ENCODE measurements at places on chromosomes 12 and 14.

- DNase-seq = no peak
Observed at GRCh38 chr12:2332236-2332635, 279.4 kb downstream of the CACNA1C start.

GRCh38 chr14:32332415-32333316 is 3.6 kb downstream of the AKAP6 start:
- no peak for DNase-seq

- DNase-seq = no peak
Observed at GRCh38 chr12:115697340-115697739, 580.2 kb downstream of the MED13L start.

GRCh38 chr12:3261782-3262359 is 184.7 kb downstream of the TSPAN9 start:
- no peak for DNase-seq

- no peak for DNase-seq
Observed at GRCh38 chr12:119375075-119375882, 40.8 kb downstream of the CCDC60 start.

DNA sequence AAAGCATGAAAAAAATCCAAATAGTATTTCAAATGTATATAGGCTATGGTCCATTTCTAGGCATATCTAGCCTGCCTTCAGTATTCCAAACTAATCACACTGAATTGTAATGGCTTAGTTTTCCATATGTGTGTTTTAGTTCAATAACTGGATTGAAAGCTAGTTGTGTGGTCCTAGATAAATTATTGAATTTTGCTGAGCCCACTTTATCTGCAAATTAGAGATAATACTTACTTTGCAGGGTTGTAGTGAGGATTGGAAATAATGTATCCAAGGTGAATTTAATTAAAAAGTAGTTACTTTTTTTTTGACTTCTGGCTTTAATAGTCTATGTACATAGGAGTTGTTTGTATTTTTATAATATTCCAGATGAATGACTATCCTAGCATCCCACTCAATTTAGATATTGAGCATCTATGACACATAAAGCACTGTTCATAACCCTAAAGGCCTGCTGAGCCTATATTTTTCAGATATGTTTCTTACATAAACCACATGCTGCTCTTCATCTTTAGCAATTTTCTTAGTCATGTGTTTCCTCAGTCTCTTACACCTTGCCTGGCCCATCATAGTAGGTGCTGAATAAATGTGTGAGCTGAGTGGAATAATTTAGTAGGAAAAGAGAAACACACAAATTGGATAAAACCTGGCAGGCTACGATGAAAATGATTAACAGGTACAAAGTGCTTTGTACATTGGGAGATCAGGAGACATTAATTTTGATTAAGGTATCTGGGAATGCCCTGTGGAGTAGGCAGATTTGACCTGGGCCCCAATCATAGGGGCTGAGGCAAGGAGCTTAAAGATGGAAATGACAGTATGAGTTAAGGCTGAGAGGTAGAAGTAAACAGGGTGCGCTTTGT is 1.1 kb upstream of the ATP23 start:
- DNase-seq = no peak

GRCh38 chr14:94946244-94946643 is 176.3 kb upstream of the GSC start:
- DNase-seq = no peak

DNA sequence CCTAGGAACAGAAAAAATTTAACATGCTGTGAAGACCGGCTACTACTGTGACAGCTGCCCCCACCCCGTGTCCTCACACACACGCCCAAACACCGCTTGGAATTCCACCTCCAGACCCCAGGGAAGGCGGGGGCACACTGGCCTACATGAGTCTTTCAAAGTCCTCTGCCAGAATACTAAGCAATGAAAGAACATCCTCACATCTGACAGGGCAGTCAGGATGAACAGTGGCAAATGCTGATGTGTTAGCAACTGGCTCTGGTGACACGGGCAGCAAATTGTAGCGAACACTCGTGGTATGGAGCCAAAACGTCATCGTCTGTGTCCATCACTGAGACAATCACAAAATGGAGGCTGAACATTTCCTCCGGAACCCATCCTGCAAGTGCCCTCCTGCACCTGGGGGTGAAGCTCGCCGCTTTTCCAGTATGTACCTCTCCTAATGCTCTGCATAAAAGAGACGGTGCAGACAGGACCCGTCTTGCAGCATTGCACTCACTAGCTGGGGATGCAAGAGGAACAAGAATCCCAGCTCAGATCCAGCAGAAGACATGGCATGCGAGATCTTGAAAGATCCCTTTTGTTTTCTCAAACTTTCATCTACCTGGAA is 94.8 kb downstream of the BCL11B start:
- no peak for DNase-seq

DNA sequence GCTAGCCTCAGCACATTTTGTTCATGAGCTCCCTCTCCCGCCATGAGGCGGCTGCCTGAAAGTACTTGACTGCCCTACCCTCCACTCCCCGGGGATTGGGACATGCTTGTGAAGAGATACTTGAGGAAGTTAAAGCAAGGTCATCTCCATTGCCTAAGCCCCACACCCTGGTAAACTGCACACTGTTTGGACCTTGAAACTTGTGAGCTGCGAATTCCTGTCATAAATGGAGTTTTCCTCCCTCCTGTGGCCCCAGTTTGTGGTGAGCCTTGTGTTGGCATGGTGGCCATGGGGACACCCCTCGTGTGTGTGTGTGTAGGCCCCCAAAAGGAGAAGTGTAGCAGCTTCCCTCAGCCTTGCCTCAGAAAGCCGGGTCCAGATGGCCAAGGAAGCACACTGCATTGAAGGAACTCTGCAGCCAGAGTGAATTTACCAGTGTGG is 395.5 kb downstream of the ZFP36L1 start:
- no peak for DNase-seq

- no peak for DNase-seq
Observed at GRCh38 chr12:116483959-116484750, 75.0 kb upstream of the MAP1LC3B2 start.

GRCh38 chr14:103724116-103724515 is 8.5 kb downstream of the ZFYVE21 start:
- no peak for DNase-seq

DNA sequence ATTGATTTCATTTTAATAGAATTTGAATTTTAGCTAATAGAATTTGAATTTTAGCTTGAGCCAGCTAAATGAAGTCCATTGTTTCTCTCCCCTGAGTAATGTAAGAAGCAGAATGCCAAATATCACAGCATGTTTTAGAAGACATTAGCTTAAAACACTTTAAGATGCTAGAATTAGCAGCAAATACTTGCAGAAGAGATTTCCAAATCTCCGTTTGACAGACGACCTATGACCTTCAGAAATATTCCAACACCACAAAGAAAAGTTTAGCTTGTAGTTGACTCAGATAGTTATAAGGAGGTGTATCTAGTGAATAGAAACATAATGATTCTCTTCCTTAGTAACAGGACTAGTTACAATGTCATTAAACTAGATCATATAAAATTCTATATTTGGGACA is 51.7 kb upstream of the MYF6 start:
- no peak for DNase-seq
